ENCODE measurements at places on chromosomes 3 and 15.

DNA sequence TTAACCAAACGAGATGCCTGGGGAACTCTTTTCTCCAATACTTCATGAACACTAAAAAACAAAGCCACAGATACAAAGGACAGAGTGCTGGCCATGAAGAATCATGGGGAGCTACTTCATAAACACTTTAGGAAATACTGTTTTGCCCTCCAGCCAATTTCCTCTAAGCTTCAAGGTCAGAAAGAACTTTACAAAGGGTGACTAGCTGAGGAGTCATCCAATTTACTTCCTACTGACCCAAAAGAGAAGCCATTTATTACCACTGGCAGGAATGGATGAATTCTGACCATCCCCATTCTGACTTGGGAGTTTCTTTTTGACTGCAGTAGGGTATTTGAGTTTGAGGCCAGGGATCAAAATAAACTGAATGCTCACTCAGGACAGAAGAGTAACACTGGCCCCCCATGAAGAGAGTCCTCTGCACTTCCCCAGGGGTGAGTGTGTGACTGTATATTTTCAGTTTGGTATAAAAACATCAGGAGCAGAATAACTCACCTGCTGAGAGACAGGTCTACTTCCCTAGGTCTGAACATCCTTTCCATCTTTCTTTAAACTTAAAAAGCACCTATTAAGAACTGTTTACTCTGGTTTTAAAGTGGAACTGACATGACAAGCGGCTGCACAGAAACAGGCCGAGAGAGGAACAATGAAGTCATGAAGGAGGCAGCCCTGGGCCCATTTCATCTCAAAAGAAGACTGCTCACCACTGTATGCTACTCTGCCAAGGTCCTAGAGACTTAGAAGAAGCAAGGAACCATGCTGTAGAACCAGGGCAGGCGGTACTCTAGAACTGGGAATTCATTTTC, 203.6 kb downstream of the TNIK start:
- no peak for DNase-seq

- no peak for DNase-seq
These were observed 58.5 kb downstream of the CPA3 start for GRCh38 chr3:148923592-148923991.

GRCh38 chr15:69919816-69920215, 177.9 kb downstream of the TLE3 start:
- DNase-seq = no peak

DNA sequence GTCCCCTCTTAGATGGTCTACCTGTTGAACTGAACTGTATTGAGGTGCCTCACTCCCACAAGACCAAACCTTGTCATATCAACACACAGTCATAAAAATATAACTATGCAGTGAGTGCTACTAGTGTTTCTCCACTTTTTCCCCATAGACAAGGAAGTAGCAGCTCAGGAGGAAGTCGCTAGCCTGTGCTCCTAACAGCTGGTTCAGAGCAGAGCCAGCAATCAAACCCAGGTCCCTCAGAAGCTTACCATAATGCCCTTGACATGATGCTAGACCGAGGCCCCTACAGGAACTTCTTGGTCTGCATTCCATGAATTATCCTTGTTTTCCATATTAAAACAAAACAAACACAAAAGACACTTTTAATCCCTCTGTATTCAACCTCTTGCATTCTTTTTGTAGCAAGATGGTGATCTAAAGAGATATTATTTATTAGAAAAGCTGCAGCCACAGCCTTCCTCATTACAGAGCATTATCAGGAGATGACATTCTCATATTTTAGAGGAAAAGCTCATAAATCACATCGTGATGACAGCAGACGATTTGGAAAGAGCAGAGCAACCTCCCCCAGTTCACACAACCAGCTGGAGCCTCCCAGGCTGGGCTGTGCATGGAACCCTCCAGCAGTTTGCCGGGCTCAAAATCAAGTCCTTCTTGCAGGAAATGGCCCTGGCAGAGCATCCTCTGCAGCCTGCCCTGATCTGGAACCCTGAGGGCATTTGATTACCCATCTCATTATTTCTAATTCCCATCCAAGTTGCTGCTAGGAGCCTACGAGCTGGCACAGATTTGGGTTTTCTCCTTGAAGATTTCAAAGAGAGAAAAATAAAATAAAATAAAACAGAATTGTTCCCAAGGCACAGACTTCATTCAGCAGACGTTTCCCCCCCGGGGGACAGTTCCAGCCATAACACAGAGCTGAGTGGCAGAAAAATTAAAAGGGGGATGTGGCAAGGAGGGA, 118.8 kb downstream of the SRGAP3 start:
- DNase-seq = no peak

- no peak for DNase-seq
These were observed 352.6 kb downstream of the PDCD6IP start for GRCh38 chr3:34150992-34151391.
